ENCODE measurements at places on chromosomes 1 and 21.

DNA sequence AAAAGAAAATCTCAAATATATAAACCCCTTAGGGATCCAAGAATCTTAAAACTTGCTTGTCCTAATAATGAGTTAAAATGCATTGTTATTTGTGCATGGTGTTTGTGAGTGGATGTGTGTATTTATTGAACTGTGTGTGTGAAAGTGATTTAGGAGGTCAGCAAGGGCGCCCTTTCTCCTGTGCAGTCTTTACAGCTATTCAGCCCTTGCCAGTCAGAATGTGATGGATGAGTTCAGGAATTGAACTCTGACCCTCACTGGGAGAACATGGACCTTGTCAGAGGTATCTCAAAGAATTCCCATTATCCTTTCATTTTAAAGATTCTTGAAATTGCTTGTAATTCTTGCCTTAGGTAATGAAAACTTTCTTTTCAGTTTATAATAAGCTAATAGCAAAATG is 493.0 kb upstream of the ADGRL4 start:
- no peak for DNase-seq

DNA sequence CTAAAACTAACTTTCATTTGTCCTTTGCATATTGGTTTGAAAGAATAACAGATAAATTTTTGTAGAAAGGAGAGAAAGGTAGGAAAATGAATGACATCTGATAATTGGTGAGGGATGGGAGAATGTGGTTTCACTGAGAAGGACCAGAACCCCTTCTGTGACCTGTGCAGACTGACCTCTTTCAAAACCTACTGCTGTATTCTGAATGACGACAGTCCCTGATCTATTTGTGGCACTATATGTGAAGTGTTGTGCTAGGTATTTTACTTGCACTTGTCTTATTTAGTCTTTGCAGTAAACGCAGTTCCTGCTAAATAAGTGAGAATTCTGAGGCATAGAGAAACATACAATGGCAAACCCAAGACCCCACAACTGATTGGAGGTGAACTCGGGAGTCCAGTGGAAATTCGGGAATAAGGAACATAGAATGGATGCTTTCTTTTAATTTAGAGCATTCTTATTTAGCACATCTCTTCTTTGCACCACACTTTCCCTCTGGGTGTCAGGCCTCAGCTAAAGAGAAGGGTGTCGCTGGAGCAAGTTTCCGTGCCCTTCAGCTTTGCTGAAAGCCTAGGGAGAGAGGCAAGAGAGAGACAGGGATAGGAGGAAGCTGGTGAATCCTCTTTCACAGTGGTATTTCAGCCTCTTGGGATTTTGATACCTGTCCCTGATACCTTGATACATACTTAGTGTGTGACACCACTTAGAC is 230.2 kb downstream of the PAPPA2 start:
- DNase-seq: no peak

DNA sequence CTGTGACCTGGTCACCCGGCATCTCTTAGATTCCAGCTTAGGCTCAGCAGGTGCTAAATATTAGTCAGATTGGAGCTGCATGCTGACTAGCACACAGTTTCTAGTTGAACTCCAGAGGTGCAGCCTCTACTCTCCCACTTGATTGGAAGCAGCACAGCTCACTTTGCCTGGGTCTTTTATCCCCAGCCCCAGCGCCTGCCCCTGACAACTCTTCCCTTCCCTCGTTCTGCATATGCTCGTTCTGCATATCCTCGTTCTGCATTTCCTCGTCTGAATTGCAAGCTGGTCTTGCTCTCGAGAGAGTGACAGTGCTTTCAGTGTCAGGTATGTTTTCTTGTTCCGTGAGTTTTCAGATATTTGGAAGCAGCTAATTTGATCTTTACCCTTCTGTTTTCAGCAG is 11.7 kb downstream of the COL18A1 start:
- no peak for DNase-seq

GRCh38 chr1:236091933-236092318 is 27.0 kb upstream of the NID1 start:
- DNase-seq: no peak

GRCh38 chr1:50644447-50645105 is 221.3 kb upstream of the DMRTA2 start:
- peak; percentile 30 for DNase-seq

DNA sequence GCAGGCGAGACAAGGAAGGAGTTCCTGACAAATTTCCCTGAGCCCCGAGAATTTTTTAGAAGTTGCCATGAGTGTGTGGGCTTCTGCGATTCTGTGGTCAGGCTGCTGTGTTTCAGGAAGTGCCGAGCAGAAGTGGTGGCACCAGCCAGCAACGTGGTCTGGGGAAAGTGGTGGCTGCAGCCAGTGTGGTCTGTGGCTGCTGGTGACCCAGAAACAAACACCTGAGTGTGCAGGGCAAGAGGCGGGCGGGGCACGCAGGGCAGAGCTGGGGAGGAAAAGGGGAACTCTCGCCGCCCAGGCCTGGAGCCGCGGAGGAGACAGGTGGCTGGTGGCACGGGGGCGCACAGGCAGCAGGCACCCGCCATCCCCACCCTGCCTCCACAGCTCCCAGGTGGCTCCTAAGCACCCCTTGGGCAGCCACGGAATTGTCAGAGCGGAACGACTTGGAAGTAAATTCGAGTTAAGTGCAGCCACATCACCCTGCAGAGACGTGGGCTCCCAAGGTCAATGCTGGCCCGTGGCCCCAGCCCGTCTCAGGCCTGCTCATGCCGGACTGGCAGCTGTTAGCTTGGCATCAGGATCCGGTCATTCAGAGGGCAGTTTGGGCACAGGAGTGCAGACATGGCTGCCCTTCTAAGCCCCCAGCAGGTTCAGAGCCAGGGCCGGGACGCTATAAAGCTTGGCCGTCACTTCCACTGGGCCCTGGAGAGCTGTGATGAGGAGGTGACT is 25.1 kb downstream of the PRDM16 start:
- DNase-seq: no peak

DNA sequence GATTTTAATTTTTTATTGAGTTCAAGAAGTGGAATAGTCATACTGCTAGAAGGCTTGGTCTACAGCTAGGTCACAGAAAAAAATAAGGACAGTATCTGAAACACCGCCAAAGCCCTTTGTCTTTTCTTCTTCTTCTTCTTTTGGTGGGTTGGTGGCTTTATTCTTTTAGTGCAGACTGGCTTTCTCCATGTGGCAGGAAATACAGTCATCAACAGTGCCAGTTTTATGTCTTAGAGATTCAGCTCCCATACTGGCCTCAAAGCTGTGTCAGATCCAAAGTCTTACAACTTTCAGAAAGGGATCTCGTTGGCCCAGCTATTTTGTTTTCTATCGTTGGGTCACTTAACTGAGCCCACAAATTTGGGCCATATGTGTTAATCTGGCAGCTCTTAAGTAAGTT is 58.2 kb downstream of the FNBP1L start:
- no peak for DNase-seq

DNA sequence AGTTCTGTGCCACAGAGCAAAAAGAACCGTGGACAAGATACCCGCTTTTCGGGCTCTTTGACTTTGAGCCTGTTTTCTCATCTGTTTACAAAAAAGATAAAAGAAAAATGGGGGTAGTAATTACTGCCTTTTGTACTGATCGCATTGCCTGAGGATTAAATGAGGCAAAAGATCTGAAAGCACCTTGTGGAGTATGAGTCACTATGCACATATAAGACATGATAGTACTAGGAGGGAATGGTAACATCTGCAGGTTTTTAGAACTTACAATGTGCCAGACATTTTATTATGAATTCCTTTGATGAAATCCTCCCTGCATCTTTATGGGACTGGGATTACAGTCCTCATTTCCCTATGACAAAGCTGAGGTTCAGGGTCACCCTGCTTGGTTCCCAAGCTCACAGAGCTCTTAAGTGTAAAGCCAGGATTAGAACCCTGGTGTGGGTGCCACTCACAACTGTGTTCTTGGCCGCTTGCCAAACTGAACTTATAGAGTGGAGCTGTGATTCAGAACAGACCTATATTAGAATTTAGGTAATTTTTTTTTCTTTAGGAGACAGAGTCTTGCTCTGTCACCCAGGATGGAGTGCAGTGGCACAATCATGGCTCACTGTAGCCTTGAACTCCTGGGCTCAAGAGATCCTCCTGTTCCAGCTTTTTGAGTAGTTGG is 1.8 kb downstream of the DISC1 start:
- DNase-seq: peak; percentile 16

DNA sequence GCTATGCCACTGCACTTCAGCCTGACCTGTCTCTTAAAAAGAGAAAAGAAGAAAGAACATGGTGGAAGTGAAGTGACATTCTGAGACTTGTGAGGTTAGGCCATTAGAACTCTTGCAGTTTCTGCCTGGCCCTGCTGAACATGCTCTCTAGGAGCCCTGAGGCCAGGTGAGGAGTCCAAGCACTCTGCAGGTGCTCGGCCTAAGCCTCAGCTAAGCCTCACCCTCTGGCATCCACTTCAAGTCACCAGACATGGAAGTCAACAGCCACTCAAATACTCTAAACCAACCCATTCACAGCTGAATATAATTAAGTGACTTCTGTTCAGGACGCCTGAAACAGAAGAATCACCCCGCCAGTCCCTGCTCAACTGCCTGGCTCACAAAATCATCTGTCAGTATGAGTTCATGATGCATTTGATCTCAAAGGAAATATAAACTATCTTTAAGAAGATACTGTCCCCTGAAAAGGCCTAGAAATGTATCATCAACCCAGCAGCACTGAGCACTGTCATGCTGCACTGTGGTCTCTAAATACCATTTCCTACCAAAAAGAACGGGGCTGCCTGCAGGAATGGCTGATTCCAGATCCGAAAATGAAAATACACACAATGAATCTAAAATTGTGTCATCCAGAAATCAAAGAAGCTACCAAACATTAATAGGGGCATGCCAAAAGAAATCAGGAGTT is 118.8 kb downstream of the PSMG1 start:
- DNase-seq: no peak

All from iris pigment epithelial cell (primary cell).